ENCODE measurements at places on chromosomes 2 and 18.
A peak's percentile ranks its signal among the peaks of the same experiment; 100 is the strongest.

DNA sequence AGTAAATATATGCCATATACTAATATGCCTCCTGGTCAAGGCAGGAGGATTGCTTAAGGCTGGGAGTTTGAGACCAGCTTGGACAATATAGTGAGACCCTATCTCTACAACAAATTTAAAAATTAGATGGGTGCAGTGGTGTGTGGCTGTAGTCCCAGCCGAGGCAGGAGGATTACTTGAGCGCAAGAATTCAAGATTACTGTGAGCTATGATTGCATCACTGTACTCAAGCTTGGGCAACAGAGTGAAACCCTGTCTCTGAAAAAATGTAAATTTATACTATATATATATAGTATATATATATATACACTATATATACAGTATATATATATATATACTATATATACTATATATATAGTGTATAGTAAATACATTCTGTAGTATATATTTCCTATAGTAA is 30.0 kb upstream of the NPC1 start:
- H3K4me3 ChIP-seq: no peak overlapping the region
- DNase-seq: no peak
- peaks cover 8% of the 10 kb centered on the region for H3K4me1 ChIP-seq
- H3K36me3 ChIP-seq: no peaks in the 10 kb centered on the region

DNA sequence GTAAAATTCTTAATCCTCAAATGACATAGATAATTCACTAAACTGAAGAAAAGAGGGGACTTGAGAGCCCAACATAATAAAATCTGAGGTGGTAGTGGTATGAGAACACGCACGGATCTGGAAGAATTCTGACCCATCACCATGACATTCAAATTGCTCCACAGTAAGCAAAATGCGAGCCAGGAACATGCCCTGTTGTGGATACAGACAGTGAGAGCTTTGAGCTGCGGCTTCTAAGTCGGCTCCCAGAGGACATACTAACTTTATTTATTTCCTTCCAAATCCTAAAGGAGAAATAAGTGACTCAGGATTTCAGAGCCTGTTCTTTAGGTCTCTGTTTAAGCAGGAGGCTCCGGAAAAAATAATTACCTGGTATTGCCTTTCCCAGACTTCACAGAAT is 143.4 kb upstream of the SMAD7 start:
- H3K4me3 ChIP-seq: no peak overlapping the region
- H3K27me3 ChIP-seq: no peaks in the 10 kb centered on the region
- peaks cover 16% of the 10 kb centered on the region for H3K36me3 ChIP-seq
- H3K27ac ChIP-seq: no peak overlapping the region
- peaks cover 7% of the 10 kb centered on the region for H3K4me1 ChIP-seq

DNA sequence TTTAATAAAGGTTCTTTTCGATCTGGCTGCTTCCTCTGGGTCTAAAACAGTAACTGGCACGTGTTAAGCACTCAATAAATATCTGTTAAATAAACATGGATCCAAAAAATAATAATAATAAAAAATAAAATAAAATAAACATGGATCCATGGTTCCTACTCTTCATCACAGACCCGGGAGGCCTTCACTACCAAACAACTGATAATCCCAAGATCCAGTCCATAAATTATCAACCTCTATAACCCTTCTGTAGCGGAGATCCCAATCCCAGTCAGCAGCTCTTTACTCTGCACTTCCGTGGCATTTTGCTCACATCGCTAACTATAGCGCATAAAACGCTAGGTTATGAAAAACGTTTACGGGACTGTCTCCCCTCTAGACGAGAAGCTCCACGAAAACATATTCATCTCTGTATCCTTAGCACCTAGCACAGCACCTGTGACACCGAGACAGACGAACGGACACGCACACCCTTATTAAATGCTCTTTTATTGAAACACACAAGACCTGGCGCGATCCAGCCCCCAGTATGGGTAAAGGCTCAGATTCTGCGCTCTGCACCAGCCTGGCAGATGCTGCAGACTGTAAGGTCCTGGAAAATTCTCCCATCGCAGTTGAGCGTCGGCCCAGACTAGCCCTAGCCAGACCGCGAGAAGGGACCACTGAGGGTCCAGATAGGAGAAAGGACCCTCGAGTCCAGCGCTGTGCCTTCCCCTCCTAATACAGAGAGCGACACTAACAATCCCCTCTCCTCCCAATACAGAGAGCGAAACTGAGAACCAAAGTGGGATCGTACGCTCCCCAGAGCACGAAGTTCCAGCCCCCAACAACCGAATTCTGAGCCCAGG is 770 bp downstream of the NBAS start:
- no peaks in the 10 kb centered on the region for H3K36me3 ChIP-seq
- peaks cover 5% of the 10 kb centered on the region for H3K27me3 ChIP-seq
- peak; percentile 39 for DNase-seq
- H3K4me3 ChIP-seq: peak overlapping the region; percentile 98
- peak overlapping the region; percentile 93 for H3K27ac ChIP-seq

DNA sequence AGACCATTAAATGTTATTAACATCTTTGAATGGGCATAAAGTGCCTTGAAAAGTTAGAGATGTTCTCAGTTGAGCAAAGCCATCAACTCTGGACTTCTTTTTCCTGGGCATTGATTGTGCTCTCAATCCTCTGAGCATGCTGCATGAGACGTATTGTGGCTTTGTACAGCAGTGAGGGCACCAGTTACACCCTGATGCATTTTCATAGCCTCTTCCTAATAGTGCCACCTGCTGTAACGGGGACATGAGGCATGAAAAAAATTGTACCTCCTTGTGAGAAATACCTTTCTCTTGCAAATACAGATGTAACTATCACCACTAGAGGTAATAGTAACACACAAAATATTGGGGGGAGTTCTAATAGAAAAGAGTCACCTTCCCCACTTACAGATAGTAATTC is 697.5 kb downstream of the TMEM182 start:
- DNase-seq: no peak
- no peaks in the 10 kb centered on the region for H3K4me1 ChIP-seq
- H3K4me3 ChIP-seq: no peak overlapping the region

GRCh38 chr18:22691946-22692710 is 241.0 kb upstream of the RBBP8 start:
- peaks cover 3% of the 10 kb centered on the region for H3K27me3 ChIP-seq
- no peak for DNase-seq
- H3K4me1 ChIP-seq: no peaks in the 10 kb centered on the region
- no peak overlapping the region for H3K27ac ChIP-seq

GRCh38 chr2:58645017-58645416 is 403.9 kb upstream of the FANCL start:
- no peaks in the 10 kb centered on the region for H3K36me3 ChIP-seq
- no peak overlapping the region for H3K4me3 ChIP-seq
- H3K4me1 ChIP-seq: no peaks in the 10 kb centered on the region
- H3K27ac ChIP-seq: no peak overlapping the region
- DNase-seq: no peak
- no peaks in the 10 kb centered on the region for H3K27me3 ChIP-seq

DNA sequence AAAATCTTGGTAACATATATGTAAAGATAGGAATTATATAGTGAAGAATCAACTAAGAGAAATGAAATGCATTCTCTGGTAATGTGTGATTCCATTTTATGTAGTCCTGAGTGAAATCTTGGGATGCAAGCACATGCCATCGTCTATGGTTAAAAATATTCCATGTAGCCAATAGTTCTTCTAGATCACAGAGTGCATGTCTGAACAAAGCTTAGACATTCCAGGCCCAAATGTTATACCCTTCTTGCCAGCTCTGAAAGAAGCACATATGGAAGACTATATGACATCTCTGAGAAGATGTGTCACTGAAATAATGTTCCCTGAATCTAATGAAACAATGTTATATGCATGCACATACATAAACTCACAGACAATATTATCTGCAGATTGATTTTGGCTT is 92.3 kb upstream of the TFPI start:
- H3K36me3 ChIP-seq: no peaks in the 10 kb centered on the region
- H3K4me3 ChIP-seq: no peak overlapping the region
- DNase-seq: no peak
- H3K4me1 ChIP-seq: no peaks in the 10 kb centered on the region
- H3K27me3 ChIP-seq: no peaks in the 10 kb centered on the region
- H3K27ac ChIP-seq: no peak overlapping the region

DNA sequence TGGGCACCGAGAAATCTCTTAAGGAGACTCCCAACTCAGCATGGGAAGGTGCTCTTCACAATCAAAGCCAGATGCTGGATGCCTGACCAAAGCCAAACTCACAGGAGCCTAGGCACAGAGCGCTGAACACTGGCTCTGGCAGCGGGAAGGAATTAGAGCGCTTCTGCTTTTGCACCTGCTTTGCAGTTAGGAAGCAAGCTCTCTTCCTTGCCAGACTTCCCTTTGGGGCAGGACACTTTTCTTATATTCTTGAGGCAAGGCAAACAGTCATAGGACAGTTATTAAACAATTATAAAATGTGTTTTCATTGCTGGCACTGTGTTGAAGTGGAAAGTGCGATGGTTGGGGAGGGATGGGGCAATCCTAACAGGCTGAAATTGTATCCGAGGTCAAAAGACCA is 79.6 kb upstream of the DNMT3A start:
- peaks cover 7% of the 10 kb centered on the region for H3K4me1 ChIP-seq
- H3K36me3 ChIP-seq: peaks cover 24% of the 10 kb centered on the region
- no peak overlapping the region for H3K4me3 ChIP-seq
- H3K27ac ChIP-seq: no peak overlapping the region
- DNase-seq: no peak

GRCh38 chr2:1664076-1664605 is 80.2 kb downstream of the PXDN start:
- no peaks in the 10 kb centered on the region for H3K27me3 ChIP-seq
- no peak overlapping the region for H3K4me3 ChIP-seq
- peak overlapping the region; percentile 19 for H3K27ac ChIP-seq
- no peaks in the 10 kb centered on the region for H3K36me3 ChIP-seq

DNA sequence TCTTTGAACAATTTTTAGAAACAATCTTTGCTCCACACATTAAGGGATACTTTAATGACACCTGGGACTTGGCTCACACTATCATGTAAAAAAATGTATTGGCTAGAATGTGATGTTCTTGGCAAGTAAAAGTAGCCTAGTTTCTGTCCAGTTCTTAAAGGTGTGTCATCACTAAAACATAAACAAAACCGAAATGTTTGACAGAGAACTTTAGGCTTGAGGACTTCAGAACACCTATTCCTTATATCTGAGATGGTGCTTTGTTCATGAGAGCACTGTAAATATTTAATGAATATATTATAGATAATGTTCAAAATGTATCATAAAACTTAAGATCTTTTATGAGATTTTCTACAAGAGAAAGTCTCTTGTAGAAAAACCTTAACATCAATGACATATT is 19.8 kb upstream of the HNRNPA3 start:
- peaks cover 2% of the 10 kb centered on the region for H3K4me1 ChIP-seq
- no peak overlapping the region for H3K27ac ChIP-seq
- H3K36me3 ChIP-seq: no peaks in the 10 kb centered on the region
- no peaks in the 10 kb centered on the region for H3K27me3 ChIP-seq
- DNase-seq: no peak

DNA sequence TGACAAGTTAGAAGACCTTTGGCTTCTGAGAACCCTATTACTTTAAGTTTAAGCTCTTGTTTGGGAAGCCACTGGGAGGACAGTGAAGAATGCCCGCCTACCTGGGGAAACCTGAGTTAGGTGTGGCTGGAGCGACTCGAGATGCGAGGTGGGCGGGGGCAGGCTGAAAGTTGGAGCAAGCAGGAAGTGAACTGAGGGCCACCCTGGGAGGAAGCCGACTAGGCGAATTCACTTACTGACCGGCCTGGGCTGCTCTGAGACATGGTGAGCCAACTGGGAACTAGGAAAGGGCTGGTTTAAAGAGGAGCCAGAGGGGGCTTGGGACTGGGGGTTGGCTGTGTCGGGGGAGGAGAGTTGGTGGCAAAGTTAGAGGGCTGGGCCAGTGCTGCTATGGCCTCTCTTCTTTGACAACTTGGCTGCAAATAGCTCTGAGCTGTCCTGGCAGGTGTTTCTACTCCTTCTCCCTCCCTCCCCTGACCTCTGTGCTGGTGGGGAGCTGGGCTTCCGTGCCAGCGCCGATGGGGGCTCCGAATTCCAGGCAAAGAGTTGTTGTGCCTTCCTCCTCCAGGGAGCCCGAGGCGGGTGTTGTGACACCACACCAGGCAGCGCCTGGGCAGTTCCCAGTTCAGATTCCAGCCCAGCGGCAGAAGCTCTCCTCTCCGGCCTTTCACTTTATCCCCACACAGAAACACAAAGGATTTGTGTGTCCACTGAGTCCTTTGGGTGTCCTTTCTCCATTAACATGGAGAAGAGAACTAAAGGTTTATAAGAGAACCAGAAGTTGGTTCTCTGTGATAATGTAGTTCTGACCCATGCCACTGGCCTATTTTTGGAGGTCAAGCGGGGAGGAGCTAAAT is at the start of gene VAMP8:
Gene VAMP8, plus strand, starts transcription at position 201 of the 857 bp plus-strand sequence. Its CDS starts 61 bp downstream, at position 262.
- H3K27ac ChIP-seq: peak within 1 kb of the TSS; percentile 86
- H3K36me3 ChIP-seq: peaks cover 22% of the 10 kb centered on the region
- H3K4me3 ChIP-seq: peak within 1 kb of the TSS; percentile 95

- H3K27ac ChIP-seq: no peak overlapping the region
- H3K4me1 ChIP-seq: no peaks in the 10 kb centered on the region
- DNase-seq: no peak
- no peaks in the 10 kb centered on the region for H3K36me3 ChIP-seq
- no peak overlapping the region for H3K4me3 ChIP-seq
Measured at GRCh38 chr2:112938904-112939303, 27.9 kb downstream of the IL37 start.

DNA sequence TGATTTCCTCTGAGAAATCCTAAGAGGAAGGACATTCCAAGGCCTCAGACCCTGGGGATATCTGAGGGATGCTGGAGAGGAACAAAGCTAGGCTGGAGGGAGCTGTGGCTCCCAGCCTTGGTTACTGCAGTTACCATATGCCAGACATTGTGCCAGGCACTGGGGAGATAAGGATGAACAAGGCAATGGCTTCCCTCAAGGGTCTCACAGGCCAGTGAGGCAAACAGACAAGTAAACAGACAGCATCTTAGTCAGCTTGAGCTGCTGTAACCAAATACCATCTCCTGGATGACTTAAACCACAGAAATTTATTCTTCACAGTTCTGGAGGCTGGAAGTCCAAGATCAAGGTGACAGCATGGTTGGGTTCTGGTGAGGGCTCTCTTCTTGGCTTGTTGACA is 91.8 kb downstream of the SKA1 start:
- no peak overlapping the region for H3K4me3 ChIP-seq
- no peak overlapping the region for H3K27ac ChIP-seq
- no peaks in the 10 kb centered on the region for H3K36me3 ChIP-seq
- H3K4me1 ChIP-seq: no peaks in the 10 kb centered on the region

- no peak overlapping the region for H3K27ac ChIP-seq
- DNase-seq: no peak
- peaks cover 6% of the 10 kb centered on the region for H3K27me3 ChIP-seq
- H3K36me3 ChIP-seq: no peaks in the 10 kb centered on the region
- H3K4me3 ChIP-seq: no peak overlapping the region
Measured at GRCh38 chr2:309148-309953, 21.5 kb upstream of the ALKAL2 start.

DNA sequence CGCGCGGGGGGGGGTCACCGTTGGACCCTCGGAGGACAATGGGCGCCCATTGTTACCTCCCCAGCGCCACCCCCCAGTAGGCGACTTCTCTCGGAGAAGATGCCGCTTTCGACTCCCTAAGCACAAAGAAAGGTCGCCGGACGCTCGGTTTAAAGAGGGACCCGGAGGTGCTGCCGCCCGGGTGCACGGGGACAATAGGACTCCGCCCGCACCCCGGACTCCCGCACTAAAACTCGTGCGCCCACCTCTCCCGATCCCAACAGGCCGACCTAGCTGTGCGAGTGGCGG is 318 bp upstream of the CDC42EP3 start:
- H3K4me1 ChIP-seq: peaks cover 41% of the 10 kb centered on the region
- no peak for DNase-seq
- peaks cover 13% of the 10 kb centered on the region for H3K36me3 ChIP-seq
- H3K27ac ChIP-seq: peak overlapping the region; percentile 84
- peak overlapping the region; percentile 82 for H3K4me3 ChIP-seq

GRCh38 chr2:31983762-31984467 is 26.9 kb downstream of the MEMO1 start:
- no peak overlapping the region for H3K4me3 ChIP-seq
- no peaks in the 10 kb centered on the region for H3K27me3 ChIP-seq

All from activated naive CD4-positive, alpha-beta T cell treated with anti-CD3 and anti-CD28 coated beads, Interleukin-2, amount 10 ng/mL, durations not matched to agents 7 days and 5 days (primary cell).